ENCODE measurements at places on chromosomes 11 and 22.

GRCh38 chr11:70292863-70293262 lies 22.4 kb downstream of the PPFIA1 start:
- no peak for DNase-seq

GRCh38 chr22:39994566-39995392 lies at the start of gene FAM83F:
Gene FAM83F, plus strand, starts transcription at chr22:39994954. Its CDS starts 89 bp downstream, at chr22:39995043.
- no peak for DNase-seq

DNA sequence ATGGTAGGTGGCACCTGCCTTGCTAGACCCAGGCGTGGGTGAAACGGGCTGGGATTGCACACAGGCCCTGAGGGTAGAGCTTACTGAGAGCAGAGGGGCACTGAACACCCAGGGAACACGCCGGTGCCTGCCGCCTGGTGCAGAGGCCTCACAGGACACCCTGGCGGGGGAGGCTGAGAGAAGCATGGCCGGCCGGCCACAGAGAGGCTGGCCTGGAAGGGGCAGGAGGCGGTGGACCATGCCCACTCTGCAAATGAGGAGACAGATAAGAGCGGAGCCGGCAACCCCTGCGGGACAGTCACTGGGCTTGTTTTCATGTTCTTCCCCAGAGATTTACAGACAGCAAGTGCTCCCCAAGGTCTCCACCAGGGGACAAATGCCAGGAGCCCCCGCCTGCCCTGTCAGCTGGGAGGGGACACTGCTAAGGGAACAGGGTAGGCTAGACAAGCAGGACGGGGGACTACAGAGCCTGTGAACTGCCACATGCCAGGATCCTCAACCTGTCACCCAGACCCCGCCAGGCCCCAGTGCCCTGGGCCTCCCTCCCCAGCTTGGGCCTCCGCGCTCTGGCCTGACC lies 38.5 kb upstream of the TCF20 start:
- no peak for DNase-seq

DNA sequence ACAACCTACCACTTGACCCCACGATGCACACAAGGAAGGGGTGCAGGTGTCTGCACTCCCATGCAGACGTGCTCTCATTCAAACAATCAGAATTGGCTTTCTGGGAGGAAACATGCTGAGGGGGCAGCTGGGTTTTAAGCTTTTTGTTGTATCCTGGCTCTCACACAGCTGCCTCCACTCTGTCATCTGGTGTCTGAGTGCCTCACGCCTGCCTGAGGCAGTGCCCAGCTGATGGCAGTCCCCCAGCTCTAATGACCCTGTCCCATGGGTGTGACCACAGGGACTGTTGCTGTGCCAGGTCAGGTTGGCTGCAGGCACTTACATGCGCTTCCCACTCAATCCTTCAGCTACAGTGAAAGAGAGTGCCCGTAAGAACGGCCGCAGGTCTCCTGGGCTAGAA lies 53.7 kb downstream of the ARFGAP3 start:
- DNase-seq: no peak

DNA sequence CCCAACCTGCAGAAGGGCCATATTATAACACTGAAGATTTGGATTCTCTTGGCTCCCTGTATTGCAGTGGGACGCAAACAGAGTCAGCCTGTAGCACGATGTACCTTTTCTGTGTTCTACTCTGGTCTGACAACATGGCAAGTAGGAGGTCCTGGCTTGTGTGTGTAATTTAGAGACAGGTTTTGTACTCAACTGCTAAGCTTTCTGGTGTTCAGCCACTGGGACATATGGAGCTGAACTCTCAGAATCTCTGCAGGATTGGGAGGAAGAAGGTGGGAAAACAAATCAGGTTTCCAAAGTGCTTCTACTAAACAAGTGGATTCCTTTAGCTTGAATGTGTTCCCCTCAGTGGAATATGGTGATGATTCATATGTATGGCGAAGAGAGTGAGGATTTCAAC lies 192.5 kb upstream of the MTMR2 start:
- DNase-seq: no peak

DNA sequence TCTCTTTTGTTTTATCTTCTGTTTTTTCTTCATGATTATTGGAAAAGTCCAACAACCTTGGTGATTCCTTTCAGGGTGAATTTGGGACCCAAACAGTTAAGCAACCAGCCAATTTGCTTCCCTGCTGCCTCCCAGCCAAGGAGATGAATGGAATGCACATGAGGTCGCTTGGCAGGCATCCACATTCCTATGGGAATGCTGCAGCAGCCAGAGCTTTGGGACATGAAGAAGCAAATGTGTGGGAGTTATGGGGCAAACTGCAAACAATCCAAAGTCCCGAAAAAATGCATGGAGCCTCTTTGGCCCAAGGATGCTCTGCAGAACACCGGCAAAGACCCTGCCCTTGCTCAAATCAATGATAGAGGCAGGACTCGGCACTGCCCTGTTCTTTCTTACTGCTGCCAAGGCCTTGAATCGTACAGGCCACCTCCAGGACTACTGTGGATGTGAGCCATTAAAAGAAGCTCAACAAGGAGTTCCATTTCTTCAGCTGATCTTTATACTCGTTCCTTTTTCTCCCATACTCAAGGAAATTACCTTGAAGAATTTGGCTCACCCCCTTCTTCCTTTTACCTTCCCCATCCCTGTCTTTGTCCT lies 117.3 kb upstream of the TEAD1 start:
- peak; percentile 72 for DNase-seq

GRCh38 chr11:23278121-23278520 lies 417.8 kb upstream of the CCDC179 start:
- DNase-seq: no peak

- no peak for DNase-seq
Measured at GRCh38 chr11:91802475-91802874, 422.1 kb upstream of the FAT3 start.

DNA sequence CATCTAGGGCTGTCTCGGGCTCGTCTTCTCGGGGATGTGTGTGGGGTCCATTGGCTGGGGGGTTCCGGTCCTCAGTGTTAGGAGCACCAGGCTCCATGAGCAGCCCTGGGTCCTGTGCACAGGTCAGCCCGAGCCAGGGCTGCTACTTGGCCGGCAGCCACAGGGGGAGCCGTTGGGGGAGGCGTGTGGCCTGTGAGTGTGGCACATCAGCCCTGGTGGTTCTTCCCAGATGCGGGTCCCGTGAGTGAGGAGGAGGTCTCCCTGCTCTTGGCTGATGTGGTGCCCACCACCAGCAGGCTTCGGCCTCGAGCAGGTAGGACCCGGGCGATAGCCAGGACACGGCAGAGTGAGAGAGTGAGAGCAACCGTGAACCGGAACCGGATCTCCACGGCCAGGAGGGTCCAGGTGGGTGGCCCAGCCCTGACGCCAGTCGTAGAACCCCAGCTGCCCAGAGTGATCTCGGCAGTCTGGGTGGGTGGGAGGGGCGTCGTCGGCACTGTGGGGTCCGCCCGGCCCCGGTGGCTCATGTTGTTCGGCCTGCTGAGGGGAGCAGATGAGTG lies 18.5 kb downstream of the IRF7 start:
- DNase-seq: no peak

GRCh38 chr11:121328967-121329679 lies 36.6 kb downstream of the SC5D start:
- DNase-seq: no peak

DNA sequence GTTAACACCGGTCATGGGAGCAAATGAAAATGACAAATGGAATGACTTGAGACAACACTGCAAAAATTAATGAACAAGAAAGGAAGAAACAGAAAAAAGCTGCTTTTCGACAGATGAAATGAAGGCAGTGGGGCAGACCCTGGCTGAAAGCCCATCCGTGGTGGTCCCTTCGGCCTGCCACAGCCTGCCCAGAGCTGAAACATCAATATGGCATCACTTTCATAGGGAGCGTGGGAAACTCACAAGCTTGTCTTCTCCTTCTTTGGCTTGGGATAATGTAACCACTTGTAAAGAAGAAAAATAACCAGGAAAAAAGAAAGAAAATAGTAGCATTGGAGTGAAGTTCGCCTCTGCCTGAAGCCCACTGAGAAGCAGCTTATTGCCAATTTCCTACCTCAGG lies 78.8 kb downstream of the CTTN start:
- DNase-seq: no peak

DNA sequence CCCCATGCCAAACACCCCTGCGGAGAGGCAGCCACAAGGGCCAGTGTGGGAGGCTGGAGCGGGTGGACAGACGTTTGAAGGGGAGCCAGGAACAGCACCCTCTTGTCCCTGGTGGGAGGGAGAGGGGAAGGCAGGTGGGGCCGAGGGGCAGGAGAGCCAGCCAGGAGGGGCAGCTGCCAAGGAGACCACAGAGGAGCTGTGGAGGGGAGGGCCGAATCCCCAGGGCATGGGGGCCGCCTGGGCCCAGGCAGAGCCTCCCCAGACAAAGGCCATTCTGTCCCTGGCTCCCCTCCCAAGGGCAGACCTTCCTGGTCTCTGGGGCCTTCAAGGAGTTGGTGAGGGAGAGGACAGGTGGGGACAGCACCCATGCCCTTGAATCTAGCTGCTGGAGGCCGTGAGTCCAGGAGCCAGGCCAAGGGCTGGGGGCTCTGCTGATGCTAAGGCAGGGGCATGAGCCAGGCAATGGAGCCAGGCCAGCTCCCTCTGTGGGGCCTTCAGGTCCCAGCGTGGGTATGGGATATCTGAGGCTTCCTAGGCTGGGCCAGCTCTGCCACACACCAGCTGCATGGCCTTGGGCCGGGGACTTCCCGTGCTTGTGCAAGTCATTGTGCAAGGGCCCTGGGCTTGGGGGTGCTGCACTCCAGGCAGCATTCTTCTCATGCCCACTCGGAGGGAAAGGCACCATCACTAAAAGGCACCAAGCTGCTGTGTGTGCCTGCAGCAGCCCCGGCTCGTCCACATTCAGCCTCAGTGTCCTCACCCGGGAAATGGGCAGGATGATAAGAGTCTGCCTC lies 11.4 kb downstream of the EMID1 start:
- no peak for DNase-seq

DNA sequence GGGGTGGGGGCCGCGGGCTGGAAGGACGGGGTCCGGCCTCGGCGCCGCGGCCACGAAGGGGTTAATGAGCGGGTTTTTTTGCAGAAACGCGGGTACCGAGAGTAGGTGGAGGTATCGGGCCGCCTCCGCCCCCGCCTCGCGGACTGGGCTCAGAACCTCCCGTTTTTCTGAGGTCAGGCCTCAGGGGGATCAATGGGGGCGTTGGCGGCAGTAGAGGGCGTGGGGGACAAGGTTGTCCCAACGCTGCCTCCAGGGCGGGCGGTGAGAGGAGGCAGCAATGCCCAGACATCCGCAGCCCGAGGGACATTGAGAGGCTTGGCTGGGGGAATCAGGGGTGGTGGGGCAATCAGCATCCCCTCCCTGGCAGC lies 34.8 kb upstream of the PRODH start:
- DNase-seq: no peak

DNA sequence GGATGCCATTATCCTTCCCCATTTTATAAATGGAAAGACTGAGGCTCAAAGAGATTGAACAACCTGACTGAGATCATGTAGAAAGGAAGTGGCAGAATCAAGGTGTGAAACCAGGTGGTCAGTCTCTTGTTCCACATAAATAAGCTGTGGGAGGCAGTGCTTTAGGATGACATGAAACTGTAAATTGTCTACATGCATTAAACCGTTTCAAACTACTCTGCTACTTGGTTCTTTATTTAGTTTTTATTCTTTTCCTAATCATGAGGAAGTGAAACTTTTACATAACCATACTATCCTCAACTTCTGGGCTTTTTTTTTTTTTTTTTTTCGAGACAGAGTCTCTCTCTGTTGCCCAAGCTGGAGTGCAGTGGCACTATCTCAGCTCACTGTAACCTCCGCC lies 34.9 kb downstream of the CADM1 start:
- DNase-seq: no peak

DNA sequence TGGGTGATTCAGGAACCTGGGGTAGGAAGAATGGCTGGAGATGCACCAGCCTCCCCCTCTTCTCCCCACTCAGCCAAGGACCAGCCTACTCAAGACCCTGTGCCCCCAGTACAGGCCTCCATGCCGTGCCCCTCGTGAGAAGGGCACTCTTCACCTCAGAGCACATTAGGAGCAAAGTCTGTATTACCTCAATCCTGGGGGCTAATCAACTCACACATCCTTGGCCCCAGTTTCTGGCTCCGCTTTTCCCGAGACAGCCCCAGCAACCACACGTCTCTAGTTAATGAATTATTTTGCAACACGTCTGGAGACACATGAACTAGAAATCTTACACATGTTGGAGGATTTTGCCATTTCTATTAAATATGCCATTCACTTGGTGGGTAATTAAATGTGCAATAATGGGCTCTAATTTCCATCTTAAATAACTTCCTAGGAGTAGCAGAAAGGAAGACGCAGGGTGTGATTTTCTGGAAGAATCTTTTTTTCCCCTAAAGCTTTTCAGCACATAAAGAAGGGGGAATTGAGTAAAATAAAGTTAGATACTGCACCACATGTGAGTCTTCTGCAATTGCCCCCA lies 63.0 kb downstream of the TMPRSS5 start:
- no peak for DNase-seq

DNA sequence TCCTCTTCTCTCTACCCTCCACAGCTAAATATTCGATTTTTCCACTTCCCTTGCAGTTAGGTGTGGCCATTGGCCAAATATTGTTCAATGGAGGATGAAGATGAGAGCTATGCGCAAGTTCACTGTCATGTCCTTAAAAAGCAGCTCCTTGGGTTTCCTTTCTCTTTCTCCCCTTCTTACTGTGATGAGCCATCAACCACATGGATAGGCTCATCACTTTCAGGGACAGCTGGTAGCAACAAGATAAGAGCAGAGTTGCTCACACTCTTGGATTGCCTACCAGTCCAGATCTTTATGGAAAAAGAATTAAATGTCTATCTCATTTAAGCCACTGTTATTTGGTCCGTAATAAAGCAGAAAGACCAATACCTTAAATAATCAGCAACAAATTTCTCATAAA lies 377.0 kb downstream of the DDX10 start:
- DNase-seq: no peak

DNA sequence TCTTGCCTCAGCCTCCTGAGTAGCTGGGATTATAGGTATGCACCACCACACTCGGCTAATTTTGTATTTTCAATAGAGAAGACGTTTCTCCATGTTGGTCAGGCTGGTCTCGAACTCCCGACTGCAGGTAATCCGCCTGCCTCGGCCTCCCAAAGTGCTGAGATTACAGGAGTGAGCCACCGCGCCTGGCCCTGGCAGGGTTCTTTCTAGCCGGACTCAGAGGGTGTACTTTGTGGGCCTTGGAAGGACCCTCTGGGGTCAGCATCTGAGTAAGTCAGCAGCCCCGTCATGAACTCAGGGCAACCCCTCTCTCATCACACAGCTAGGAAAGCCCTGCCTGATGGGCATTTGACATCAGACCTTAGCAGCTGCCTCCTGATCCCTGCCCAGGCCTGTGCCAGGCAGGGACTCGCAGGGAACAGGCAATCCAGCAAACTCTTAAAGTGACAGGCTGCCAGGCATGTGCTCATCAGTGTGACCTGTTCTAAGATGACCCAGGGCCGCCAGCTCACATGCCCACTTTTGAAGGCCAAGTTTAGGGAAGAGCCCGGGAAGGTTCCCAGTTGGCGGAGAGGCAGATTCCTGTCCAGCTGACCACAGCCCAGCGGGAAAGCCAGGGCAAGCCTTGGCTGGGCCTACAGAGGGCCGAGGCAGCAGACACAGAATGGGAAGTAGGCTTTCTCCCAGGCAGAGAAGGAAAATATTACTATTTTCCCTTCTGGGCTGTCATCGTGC lies 92.9 kb downstream of the MORC2 start:
- DNase-seq: no peak

GRCh38 chr22:47328550-47329243 lies 566.2 kb downstream of the TBC1D22A start:
- DNase-seq: no peak

Data from NT2/D1 (cell line).